ENCODE measurements at places on chromosomes 5 and 9.

DNA sequence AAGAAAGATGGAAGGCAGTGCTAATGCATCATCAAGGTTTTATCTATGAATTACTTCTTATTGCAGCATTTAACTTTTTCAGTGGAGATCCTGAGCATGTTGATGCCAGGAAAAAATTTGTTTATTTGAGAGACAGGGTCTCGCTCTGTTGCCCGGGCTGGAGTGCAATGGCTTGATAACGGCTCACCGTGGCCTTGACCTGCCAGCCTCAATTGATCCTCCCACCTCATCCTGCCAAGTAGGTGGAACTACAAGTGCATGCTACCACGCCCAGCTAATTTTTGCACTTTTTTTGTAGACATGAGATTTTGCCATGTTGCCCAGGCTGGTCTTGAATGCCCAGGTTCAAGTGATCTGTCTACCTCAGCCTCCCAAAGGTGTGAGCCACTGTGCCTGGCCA lies 47.2 kb downstream of the AOPEP start:
- no peak for DNase-seq

- DNase-seq = peak; percentile 90
These were observed 216.2 kb upstream of the S1PR3 start for GRCh38 chr9:88775037-88775471.

DNA sequence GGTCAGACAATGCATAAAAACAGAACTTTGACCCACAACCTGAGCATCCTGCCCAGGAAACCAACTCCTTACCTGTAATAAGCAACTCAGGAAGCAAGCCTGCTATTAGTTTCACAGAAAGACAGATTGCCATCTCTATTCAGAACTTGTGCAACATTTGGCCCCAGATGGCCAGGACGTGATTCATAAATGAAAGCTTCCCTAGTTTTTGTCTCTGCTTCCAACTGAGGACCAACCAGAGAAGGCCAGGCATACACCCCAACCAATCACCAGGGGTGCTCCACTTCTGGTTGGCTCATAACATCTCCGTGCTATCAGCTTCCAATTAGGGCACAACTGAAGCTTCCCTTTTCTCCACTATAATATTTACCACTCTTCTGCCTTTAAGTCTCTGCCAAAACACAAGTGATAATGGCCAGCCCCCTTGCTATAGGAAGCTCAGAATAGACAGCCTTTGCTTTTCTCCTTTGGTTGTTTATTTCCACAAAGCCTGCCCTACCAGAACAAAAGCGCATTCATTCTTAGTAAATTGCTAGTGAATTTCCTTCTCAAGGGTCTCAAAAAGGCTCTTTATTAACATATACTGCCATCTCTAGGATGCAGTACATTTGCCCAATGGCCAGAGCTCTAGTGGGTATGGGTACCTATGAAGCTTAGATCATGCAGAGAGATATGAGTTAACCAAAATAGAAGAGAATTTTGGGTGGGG lies 289.7 kb upstream of the DAP start:
- DNase-seq = no peak

DNA sequence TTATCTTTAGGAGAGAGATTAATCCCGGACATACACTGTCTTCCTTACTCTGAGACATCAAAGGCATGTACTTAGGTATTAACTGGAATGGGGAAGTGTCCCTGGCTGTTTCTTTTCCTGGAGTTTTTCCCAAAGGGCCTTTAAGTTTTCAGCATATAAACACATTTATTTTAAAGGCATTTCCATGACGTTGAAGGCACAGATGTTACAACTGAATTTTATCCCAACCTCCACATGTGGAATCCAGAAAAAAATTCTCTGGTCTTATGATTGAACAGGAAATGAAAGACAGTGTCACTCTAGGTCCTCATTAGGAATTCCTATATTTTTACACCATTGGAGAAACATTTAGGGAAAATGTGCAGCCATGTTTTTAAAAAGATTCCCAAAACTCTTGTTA lies 41.6 kb upstream of the SHOC1 start:
- peak; percentile 61 for DNase-seq

GRCh38 chr5:9340085-9340484 lies 205.8 kb downstream of the SEMA5A start:
- peak; percentile 77 for DNase-seq

DNA sequence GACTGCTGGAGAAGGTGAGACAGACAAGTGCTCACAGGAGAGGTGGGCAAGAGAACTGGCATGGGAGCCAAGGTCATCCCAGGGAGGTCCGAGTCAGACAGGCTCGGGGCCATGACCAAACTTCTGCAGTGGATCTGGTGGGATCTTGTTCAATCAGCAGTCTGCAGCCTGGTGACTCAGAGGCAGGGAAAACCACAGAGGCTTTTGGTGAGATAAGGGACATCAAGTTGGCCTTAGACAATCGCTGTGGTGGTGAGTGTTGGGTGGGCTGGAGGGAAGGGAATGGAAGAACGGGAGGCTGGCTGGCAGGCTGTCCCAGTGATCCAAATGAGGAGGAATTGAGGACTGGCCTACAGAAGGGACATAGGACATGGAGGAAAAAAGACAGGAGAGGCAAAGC lies 123.8 kb downstream of the TMEM174 start:
- peak; percentile 83 for DNase-seq

DNA sequence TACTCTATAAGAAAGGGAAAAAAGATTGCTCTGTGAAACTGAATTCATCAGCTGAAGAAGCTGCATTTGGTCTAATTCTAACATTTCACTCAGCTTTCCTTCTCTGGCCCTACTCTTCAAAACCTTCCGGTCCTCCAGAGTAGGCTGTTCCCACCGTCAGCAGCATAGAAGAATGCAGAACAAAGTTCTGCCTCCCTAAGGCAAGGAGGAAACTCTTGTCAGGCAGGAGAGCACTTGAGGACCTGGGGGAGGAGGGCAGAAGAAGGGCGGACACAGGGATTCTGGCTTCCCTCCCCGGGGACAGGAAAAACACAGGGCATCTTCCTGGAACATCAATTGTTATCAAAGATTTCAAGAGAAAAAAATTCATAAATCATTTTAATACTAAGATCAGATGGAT lies 69.2 kb upstream of the SHB start:
- no peak for DNase-seq

DNA sequence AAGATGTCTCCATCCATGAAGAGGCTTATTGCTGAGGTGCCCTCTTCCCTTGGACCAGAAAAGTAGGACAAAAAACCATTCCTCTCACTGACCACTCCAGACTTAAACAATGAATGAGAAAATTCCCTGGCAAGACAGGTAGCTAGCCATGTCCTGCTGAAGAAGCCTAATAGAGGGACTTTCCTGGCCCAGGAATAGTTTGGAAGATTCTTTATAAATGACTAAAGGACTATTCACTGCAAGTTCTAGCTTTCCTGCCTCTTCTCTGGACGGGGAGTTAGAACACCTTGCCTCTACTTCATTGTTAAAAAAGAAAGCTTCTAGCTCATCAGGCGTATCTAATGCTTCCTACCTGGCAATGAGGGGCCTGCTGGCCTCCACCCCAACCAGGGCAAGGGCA lies 153.6 kb downstream of the NR3C1 start:
- no peak for DNase-seq

DNA sequence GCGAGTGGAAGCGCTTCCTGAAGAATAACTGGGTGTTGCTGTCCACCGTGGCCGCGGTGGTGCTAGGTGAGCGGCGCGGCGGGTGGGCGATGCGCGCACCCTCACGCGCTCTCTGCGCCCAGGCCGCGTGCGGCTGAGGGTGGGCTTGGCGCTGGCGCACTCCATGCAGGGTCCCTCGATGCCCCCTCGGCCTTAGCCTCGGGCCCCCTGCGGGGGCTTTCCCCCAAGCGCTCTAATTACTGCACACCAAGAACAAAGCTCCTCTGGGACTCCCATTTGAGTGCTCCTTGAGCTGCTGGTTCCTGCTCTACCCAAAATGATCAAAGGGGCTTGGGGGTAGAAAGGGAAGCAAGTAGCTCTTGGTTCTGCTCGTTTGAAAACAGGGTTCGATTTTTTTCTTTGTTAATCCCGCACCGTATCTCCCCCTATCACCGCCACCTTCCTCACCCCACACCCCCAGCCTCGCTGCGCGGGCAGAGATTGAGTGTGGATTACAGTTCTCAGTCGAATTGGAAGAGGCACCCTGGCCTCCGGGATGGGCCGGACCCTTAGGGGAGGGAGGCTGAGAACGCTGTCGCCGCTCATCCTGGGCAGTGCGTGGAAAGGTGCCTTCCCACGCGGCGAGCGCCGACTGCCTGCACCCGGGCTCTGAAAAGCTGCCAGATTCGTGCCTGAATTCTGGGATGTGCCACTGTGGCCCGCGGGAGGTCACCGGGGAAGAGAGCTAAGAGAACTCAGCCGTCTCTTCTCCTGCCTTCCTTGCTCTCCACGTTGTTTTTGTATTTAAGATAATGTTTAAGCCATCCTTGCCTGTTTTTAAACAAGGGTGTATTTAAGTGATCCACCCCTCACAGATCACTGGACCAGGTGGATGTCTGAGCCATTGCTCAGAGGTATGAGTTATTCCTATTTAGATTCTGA lies 697 bp downstream of the SLC1A1 start:
- no peak for DNase-seq

- DNase-seq = no peak
These were observed 822 bp downstream of the DENND4C start for GRCh38 chr9:19231126-19231903.

- peak; percentile 3 for DNase-seq
These were observed 247.2 kb downstream of the KIF4B start for GRCh38 chr5:155260798-155261197.

- peak; percentile 48 for DNase-seq
These were observed 372.0 kb upstream of the KIF2A start for GRCh38 chr5:61933787-61934626.

DNA sequence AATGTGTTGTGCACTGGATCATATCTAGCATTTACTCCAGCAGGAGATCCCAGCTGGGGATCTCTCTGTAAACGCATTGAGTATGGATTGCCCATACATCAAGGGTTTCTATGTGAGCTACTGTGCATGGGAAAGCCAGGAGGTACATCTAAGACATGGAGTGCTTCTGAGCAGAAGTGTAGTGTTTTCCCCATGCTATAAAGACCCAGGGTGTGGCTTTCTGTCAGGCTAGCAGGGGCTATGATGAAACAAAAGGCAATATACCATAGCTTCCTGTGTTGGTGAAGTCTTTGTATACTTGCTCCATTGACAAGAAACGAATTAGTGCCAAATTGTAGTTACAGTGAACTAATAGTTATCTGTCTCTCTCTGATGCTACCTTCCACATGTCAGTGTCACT lies 329.3 kb upstream of the TLE4 start:
- peak; percentile 30 for DNase-seq

GRCh38 chr9:31839273-31839672 lies 545.2 kb upstream of the ACO1 start:
- no peak for DNase-seq

DNA sequence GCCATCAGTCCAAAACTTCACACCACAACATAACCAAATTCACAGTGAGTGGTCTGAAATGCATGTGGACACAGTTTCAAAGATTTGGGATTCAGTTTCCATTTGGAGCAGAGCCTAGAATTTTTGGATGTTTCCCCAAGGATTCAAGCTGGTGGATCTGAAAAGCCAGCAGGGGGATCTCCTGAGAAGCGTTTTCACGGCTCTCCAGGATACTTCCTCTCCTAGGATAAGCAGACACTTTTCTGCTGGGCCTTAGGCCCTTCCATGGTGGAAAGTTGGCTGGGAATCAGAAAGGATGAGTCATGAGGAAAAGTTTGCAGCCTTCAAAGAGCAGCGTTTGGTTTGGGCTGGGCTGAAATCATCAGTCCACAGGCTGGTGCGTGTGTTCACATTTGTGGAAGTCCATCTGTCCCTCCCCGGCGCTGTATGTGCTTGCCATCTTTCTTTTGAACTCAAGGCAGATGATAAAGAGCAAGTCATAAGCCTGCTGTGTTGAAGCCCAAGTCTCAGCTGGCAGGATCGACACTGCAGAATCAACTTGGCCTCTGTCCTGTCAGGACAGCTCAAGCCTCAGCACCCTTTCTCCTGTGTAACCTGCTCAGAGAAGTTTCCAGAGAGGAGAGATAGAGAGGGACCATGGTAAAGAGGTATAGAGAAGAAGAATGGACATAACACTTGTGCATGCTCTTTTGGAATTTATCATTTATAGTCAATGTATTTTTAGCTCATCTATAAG lies 152.6 kb upstream of the MSX2 start:
- peak; percentile 98 for DNase-seq

GRCh38 chr5:59354274-59354673 lies 539.3 kb downstream of the PDE4D start:
- peak; percentile 22 for DNase-seq

DNA sequence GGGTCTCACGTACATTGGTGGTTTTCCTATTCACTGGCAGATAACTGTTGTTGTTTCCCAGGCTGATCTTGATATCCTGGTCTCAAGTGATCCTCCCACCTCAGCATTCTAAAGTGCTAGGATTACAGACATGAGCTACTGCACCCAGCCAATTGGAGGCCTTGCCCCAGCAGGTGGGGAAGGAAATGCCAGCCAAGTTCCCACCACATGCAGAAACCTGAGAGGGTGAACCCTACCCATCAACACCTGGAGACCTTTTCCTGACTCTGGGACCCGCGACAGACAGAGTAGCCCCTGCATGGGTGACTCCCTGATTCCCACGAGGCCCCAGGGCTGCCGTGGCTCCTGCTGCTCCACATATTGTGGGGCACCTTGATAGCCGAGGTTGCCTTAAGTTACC lies 107.7 kb downstream of the GDA start:
- DNase-seq = no peak

DNA sequence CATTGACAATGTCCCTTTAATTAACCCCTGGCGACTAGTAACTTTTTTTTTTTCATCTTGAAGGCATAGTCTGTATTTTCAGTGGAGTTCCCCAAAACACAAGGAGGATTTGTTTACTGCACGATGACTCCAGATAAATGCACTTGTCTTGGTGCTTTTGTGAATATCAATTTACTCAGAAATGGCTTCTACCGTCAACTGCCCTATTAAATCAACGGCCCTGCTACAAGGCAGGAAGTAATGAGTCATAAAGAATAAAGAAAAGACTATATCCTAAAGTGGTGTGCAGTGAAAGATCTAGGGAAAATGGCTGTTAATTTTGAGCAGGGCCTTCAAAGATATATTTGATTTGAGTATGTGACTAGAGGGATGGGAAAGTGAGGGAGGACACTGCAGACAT lies 388.3 kb upstream of the CHD1 start:
- DNase-seq = no peak

GRCh38 chr5:42767491-42768105 lies 11.0 kb downstream of the CCDC152 start:
- peak; percentile 53 for DNase-seq

- DNase-seq = no peak
These were observed 112.7 kb upstream of the IQGAP2 start for GRCh38 chr5:76290321-76290757.

Measured in fibroblast of upper back skin (primary cell).